ENCODE measurements at places on chromosomes 13 and 19. TPM values are rescaled to one million over a fixed set of nuclear protein-coding genes. Genes with fewer than 3 reads are reported as not detected.

The CNN1 gene
- not detected for total RNA-seq

The KRTDAP gene
- total RNA-seq: not detected

GRCh38 chr13:75693227-75693626 is 57.1 kb downstream of the LMO7 start:
- no peaks in the 10 kb centered on the region for H3K27me3 ChIP-seq
- H3K4me3 ChIP-seq: no peak overlapping the region
- DNase-seq: no peak
- H3K36me3 ChIP-seq: no peaks in the 10 kb centered on the region
- no peak overlapping the region for H3K27ac ChIP-seq

GRCh38 chr13:71252184-71252704 is 614.8 kb downstream of the DACH1 start:
- no peak overlapping the region for H3K4me3 ChIP-seq
- H3K27ac ChIP-seq: no peak overlapping the region
- H3K36me3 ChIP-seq: no peaks in the 10 kb centered on the region

DNA sequence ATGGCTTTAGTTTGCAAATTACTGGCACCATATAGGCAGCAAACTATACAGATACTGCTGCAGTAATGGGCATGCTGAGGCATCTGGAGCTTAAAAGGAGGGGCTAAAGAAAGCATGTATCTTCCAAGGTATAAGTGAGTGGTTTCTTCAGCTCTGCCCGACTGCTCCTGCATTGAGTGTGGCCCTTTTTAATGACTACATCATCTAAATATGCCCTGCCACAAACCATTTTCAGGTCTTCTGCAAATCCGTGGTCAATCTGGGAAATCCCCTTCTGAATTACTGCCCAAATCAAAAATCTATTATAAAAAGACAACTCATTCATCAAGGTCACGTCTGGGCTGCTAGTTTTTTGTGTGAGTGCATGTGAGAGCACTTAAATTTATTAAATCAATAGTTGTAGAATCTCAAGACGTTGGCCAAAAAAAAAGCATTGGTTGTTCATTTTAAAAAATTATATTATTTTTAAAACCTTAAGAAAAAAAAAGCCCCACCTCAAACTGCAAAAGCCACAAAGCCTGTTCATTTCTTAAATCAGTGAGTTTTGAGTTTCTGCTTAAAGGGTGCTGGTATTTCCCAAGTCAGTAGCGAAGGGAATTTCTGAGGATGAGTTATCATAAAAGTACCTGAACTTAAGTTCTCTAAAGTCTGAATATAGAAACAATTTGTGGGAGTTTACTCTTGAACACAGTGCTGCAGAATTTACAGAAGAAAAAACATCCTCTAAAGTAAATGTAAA is 16.3 kb downstream of the LCP1 start:
- no peaks in the 10 kb centered on the region for H3K27me3 ChIP-seq
- H3K36me3 ChIP-seq: peaks cover 74% of the 10 kb centered on the region
- peak overlapping the region; percentile 37 for H3K4me3 ChIP-seq
- no peak for DNase-seq
- peaks cover 85% of the 10 kb centered on the region for H3K4me1 ChIP-seq

- H3K4me3 ChIP-seq: no peak overlapping the region
- no peak overlapping the region for H3K27ac ChIP-seq
- peaks cover 10% of the 10 kb centered on the region for H3K4me1 ChIP-seq
- DNase-seq: no peak
- no peaks in the 10 kb centered on the region for H3K36me3 ChIP-seq
These were observed 185.4 kb upstream of the SERP2 start for GRCh38 chr13:44188257-44188656.

DNA sequence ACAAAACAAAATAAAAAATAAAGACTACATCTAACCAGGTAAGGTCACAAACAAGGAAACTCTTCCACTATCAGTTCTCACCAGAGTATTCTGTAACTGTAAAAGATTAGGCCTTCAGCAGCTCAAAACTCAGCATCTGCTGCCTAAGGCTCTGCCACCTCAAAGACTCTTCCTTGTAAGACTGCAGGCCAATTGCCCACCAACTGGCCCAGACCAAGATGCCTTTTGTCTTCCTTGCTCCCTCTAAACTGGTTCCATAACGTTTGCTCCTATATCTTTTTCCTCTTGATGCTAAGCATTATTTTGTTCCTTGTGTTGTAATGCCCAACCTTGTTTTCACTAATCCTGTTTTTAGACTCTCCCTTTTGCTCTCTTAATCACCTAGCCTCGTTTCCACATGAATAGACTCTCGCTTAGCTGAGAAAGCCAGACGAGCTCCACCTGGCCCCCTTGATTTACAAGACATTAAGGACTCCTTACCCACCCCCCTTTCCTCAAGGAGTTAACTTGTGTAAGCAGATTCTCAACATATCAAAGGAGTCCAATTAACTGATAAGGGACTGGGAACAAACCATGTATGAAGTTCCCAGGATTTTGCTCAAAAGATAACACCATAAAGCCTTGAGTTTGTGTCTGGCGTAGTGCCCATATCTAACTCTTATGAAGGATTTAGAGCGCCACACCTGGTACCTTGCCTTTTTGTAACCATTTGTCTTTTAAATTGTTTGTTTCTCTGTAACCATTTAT is 1.5 kb downstream of the ZNF814 start:
- DNase-seq: no peak
- peaks cover 25% of the 10 kb centered on the region for H3K4me1 ChIP-seq
- H3K4me3 ChIP-seq: peak overlapping the region; percentile 96
- H3K27ac ChIP-seq: peak overlapping the region; percentile 8
- peaks cover 71% of the 10 kb centered on the region for H3K36me3 ChIP-seq

DNA sequence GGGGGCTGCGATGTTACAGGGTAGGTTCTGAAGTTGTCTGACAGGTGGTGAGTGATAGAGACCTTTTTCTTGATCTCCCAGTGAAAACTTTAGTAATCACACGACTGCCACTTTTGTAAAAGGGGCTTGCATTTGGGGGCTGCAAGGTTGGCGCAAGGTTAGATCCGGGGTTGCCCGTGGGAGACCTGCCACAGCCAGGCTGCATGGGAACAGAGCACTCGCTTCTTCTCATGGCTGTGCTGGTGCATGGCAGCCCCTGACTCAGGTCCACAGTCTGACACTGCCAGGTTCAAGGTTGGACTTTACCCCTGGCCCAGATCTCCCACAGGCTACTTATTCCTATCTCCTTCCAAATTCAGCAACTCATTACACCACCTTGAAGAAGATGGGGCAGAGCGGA is 1190.4 kb downstream of the UQCRFS1 start:
- no peak for DNase-seq
- H3K27ac ChIP-seq: no peak overlapping the region
- no peak overlapping the region for H3K4me3 ChIP-seq
- H3K4me1 ChIP-seq: no peaks in the 10 kb centered on the region

- peaks cover 10% of the 10 kb centered on the region for H3K4me1 ChIP-seq
- no peak overlapping the region for H3K27ac ChIP-seq
- H3K4me3 ChIP-seq: no peak overlapping the region
- H3K27me3 ChIP-seq: no peaks in the 10 kb centered on the region
These were observed 8.0 kb upstream of the SAE1 start for GRCh38 chr19:47122359-47123335.

GRCh38 chr13:85386424-85386823 is 412.8 kb downstream of the SLITRK6 start:
- no peak overlapping the region for H3K27ac ChIP-seq
- no peaks in the 10 kb centered on the region for H3K36me3 ChIP-seq
- no peak overlapping the region for H3K4me3 ChIP-seq
- DNase-seq: no peak
- no peaks in the 10 kb centered on the region for H3K27me3 ChIP-seq
- no peaks in the 10 kb centered on the region for H3K4me1 ChIP-seq

GRCh38 chr13:33349986-33350826 is 64.7 kb upstream of the STARD13 start:
- H3K27me3 ChIP-seq: peaks cover 40% of the 10 kb centered on the region
- no peak overlapping the region for H3K4me3 ChIP-seq
- H3K27ac ChIP-seq: no peak overlapping the region

GRCh38 chr13:51976423-51976822 is 34.8 kb downstream of the ATP7B start:
- no peak overlapping the region for H3K4me3 ChIP-seq
- peaks cover 4% of the 10 kb centered on the region for H3K4me1 ChIP-seq
- no peak overlapping the region for H3K27ac ChIP-seq
- DNase-seq: no peak
